ENCODE measurements at places on chromosomes 6 and 20. TPM values are rescaled to one million over a fixed set of nuclear protein-coding genes. Genes with fewer than 3 reads are reported as not detected.
A peak's percentile ranks its signal among the peaks of the same experiment; 100 is the strongest.

DSP gene
- total RNA-seq, result 37.5 TPM

NMBR gene
- 0.14 TPM for total RNA-seq

BANF2 gene
- not detected for total RNA-seq

AMD1 gene
- 115 TPM for total RNA-seq

GRCh38 chr6:129621252-129621651 is 88.7 kb downstream of the ARHGAP18 start:
- peaks cover 39% of the 10 kb centered on the region for H3K36me3 ChIP-seq
- peaks cover 42% of the 10 kb centered on the region for H3K4me1 ChIP-seq
- no peak overlapping the region for H3K4me3 ChIP-seq
- no peak for DNase-seq
- peaks cover 6% of the 10 kb centered on the region for H3K27me3 ChIP-seq

GRCh38 chr6:43509984-43510826 is at the start of gene LRRC73:
TSS of gene LRRC73 (minus strand) at chr6:43510346. CDS start at chr6:43509785, 561 bp downstream.
- peaks cover 8% of the 10 kb centered on the region for H3K36me3 ChIP-seq
- peak within 1 kb of the TSS; percentile 78 for H3K27ac ChIP-seq
- peak; percentile 77 for DNase-seq
- peaks cover 1% of the 10 kb centered on the region for H3K27me3 ChIP-seq

DNA sequence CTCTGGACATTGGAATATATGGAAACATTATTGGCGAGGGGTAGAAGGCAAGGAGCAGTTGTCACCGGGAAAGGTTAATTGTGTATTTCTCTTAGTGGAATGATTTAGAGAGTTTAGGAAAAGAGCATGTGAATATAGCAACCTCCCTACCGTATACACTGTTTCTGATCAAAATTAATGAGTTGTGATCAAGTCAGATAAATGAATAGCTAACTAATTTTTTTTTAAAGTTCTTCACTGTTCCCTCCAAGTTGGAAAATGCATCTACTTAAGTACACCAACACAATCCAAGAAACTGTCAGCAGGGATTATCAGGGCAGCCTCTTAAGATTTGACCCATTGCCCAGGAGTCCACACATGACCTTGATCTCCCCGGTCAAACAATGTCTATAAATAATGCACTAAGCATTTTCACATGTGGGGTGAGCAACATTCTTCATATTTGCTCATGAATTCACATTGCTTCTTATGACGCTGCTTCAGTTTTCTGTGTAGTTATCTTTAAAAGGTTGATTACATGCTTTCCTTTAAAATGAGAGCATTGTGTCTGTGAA is 680.8 kb upstream of the NRSN1 start:
- H3K27ac ChIP-seq, result no peak overlapping the region
- peaks cover 5% of the 10 kb centered on the region for H3K36me3 ChIP-seq
- no peaks in the 10 kb centered on the region for H3K4me1 ChIP-seq
- DNase-seq, result no peak

- no peak overlapping the region for H3K4me3 ChIP-seq
- no peaks in the 10 kb centered on the region for H3K27me3 ChIP-seq
- H3K27ac ChIP-seq, result no peak overlapping the region
- DNase-seq, result no peak
- H3K4me1 ChIP-seq, result no peaks in the 10 kb centered on the region
These were observed 20.7 kb downstream of the CNR1 start for GRCh38 chr6:88145298-88145963.
